ENCODE measurements at places on chromosomes 2 and 18.

DNA sequence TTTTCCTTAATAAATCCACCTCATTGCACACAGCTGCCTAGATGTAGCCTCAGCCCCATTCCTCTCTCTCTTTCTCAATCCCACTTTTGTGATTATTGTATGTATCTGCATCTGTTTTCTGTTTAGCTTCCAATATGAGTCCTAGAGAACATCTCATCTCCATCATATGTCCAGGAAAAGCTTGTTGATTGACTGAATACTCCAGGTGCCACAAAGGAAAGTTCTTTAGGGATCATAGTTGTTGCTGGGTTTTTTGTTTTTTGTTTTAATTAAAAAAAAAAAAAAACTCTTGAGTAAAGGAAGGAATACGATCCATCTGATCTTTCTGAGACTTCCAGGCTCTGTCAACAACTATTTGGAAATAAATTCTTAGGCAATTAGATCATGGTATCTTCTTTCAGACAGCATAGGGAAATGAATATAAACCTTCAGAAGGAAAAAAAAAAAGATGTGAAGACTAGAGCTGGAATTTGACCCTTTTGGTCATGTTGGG lies 42.5 kb downstream of the KIAA2012 start:
- DNase-seq = no peak

GRCh38 chr2:86036669-86037138 lies 69.0 kb downstream of the POLR1A start:
- DNase-seq = no peak

DNA sequence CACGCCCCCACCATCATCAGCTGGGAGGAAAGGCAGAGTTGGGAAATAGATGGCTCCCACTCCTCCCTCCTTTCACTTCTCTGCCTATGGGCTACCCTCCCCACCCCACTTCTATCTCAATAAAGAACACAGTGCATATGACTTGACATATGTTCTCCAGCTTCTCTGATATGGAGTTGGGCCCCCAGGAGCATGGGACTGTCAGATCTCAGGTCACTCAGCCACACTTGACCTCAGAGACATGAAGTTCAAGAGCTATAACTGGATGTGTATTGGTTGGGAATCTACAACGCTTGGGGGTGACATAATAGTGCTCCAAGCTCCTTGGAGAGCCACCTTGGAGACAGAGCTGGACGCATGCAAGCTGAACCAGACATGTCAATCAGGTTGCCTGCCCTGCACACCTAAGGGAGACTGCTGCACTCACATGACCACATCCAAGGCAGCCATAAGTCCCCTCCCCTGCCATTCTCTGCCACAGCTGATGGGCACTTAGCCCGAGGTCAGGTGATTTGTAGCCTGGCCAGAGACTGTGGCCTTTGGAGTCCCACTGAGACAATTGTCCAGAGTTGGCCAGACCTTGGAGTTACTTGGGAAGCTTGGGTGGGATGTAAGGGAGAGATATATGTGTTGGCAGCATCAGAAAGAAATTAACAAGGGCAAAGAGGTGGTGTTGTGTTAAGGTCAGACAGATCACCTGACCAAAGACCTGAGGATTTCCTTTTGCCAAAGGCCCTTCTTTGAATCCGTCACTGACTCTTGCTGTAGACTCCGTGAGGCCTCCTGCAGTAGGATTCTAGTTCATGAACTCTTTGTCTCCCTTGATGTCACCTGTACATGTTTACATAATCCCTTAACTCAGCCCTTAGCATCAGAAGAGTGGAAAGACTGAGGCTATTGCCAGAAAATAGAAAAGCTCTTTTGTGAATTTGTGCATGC lies 3.7 kb downstream of the INHA start:
- DNase-seq = no peak

- no peak for DNase-seq
Measured at GRCh38 chr2:190837952-190838361, 42.7 kb upstream of the GLS start.

- no peak for DNase-seq
Measured at GRCh38 chr2:156526950-156527636, 90.9 kb downstream of the GPD2 start.

GRCh38 chr2:67839242-67839641 lies 223.6 kb downstream of the C1D start:
- DNase-seq = no peak

GRCh38 chr2:10123281-10123680 lies 742 bp downstream of the RRM2 start:
- DNase-seq = no peak

DNA sequence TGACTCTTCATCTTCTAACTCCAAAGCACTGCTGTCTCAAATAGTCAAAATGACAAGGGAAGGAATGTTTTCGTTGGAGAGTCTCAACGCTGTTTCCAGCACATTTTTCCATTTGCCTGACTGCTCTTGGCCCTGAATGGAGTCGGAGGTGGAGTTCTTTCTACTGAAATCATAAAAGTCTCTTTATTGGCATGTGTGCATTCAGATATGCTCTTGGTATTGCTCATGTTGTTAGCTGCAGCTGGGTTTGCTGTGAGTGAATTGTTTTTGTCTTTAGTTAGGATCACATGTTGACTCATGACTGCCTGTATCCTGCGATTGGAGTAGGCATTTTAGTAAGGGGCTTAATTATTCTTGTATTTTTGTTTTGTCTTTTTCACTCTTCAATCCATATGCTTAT lies 16.8 kb downstream of the TMEM17 start:
- no peak for DNase-seq

GRCh38 chr2:24330161-24330560 lies 30.2 kb downstream of the ITSN2 start:
- no peak for DNase-seq

DNA sequence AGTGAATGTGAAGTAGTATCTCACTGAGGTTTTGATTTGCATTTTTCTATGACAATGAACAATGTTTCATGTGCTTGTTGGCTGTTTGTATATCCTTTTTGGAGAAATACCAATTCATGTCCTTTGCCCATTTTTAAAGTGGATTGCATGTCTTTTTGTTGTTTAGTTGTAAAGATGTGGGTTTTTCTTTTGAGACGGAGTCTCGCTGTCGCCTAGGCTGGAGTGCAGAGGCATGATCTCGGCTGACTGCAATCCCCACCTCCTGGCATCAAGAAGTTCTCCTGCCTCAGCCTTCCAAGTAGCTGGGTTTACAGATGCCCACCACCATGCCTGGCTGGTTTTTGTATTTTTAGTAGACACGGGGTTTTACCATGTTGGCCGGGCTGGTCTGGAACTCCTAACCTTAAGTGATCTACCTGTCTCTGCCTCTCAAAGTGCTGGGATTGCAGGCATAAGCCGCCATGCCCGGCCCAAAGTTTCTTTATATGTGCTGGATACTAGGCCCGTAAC lies 236.7 kb downstream of the MYCN start:
- no peak for DNase-seq

GRCh38 chr2:191824398-191824797 lies 22.5 kb downstream of the CAVIN2 start:
- no peak for DNase-seq

- no peak for DNase-seq
Measured at GRCh38 chr2:8996006-8996405, 7.5 kb downstream of the MBOAT2 start.

DNA sequence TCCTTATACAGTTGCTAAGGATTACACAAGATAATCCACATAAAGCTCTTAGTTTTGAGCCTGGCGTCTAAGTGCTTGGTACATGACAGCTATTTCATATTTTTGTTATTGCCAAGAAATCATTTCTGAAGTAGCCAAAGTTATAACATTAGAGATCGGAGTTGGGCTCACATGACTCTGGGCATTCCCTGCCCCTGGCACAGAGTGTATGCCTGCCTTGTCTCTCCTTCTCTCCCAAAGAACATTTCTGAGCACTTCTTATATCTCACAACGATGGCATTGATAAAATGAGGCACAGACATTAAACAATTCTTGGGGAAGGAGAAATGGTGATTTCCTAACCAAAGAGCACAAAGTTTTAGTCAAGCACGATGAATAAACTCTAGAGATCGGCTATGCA lies 87.7 kb upstream of the DDX18 start:
- DNase-seq = no peak

DNA sequence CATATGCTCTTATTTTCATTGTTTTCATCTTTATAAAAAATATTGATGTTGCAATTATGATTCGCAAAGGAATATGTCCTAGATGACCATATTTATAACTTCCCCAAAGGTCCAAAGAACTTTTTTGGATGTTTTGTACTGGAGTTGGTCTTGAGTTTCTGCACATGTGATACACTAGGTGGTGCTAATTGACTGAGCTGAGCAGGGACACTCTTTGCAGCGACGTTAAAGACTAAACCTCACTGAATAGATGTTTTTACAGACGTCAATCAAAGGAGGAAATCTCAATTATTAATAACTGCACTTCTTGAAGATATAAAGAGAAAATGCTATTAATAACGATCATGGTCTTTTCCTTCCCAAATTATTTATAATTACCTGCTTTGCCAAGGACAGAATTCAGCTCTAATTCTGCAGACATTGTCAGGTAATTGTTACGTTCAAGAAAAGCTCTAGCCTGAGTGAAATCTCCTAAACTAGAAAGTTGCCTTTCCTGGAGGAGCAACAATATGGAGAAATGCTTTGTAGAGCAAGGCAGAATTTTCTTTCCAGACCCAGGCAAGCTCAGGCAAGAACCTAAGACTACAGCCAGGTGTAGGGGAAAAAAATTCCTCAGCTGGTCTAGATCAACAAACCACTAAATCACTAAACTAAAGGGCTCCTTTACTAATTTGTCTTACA lies 119.3 kb upstream of the RBBP8 start:
- no peak for DNase-seq

- no peak for DNase-seq
Measured at GRCh38 chr2:98607104-98607503, 1.2 kb downstream of the COA5 start.

DNA sequence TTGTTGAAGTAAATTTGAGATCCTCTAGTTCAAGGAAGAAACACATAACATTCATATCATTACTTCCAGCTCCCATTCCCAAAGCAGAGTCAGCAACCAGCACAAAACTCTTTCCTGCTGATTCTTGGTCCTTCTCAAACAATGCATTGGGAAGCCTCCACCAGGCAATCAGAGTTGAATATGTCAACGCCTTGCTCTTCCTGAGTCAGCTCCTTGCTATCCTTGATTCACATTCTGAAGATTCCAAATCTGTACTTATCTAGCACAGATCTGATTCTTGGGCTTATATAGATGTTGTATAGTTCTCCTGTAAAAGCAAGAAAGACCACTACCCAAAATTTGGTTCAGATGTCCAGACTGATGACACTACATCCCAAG lies 29.6 kb downstream of the CFAP210 start:
- no peak for DNase-seq

- DNase-seq = no peak
Measured at GRCh38 chr18:57976230-57976773, 67.7 kb upstream of the NEDD4L start.

GRCh38 chr2:241649404-241649803 lies 11.9 kb downstream of the ATG4B start:
- no peak for DNase-seq

GRCh38 chr2:113157897-113158753 lies 15.6 kb upstream of the PSD4 start:
- no peak for DNase-seq

- DNase-seq = no peak
Measured at GRCh38 chr2:177753682-177754491, 318.7 kb downstream of the PDE11A start.

DNA sequence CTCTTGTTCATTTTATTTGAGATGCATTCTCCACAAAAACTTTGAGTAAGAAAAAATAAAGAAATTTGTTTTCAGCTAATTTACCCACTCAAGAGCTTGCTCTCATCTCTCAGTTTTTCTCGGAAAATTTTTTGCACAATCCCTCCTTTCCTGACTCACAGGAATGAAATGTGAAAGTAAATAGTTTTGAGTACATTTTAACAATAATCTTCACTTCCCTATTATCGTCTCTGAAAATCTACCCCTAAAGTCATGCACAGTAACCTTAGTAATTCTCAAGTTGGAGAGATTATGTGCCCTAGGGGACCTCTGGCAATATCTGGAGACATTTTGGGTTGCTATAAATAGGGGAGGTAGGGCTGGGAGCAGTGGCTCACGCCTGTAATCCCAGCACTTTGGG lies 2.6 kb downstream of the CYB5A start:
- no peak for DNase-seq

- no peak for DNase-seq
Measured at GRCh38 chr2:31237348-31238017, 3.5 kb downstream of the EHD3 start.

GRCh38 chr2:81528852-81529480 lies 1224.4 kb upstream of the LRRTM1 start:
- DNase-seq = no peak

- no peak for DNase-seq
Measured at GRCh38 chr18:77015169-77015568, 117.4 kb downstream of the MBP start.

GRCh38 chr18:28576941-28577340 lies 400.0 kb upstream of the CDH2 start:
- no peak for DNase-seq

DNA sequence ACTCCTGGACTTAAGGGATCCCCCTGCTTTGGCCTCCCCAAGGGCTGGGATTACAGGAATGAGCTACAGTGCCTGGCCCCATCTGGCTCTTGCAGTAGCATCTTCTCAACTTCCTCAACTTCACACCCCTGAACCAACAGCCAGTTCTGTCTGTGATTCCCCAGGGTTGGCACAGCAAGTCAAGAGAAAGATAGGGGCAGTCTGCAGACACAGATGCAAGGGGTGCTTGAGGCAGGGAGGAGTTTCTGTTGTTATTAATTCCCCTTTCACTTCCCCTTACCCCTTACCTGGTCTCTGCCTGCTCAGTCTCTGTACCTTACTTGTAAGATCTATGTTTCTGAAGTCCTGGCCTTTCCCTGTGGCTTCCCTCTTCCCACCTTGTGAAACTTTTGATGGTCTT lies 54.1 kb upstream of the MEX3C start:
- no peak for DNase-seq

DNA sequence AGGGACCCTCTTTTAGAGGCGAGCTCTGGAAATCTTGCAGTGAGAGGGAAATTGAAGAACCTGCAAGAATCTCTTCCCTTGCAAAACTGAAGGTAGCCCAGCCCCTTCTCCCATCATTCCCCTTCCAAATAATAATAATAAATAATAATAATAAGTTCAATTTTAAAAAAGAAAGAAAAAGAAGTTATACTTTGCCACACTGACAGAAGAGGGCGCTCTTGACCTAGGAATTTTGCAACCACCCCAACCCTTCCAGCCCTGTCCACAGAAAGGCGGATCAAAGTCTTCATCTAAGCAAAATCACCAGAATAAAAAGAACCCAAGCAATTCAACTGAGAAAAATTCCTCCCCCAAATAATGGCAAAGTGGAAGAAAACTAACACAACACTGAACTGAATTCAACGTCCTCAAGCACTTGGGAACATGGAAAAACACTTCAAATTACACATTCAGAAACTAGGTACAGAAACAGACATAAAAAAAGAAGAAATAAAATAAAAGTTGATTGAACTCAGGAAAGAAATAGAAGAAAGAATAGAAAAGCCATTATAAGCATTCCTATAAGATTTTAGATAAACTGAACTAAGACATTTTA lies 98.9 kb upstream of the GLS start:
- peak; percentile 33 for DNase-seq

GRCh38 chr18:8706791-8707555 lies 1.6 kb downstream of the MTCL1 start:
- no peak for DNase-seq
